ENCODE measurements at places on chromosomes 4 and X. TPM values are rescaled to one million over a fixed set of nuclear protein-coding genes. Genes with fewer than 3 reads are reported as not detected.

Gene XK
- 1.7 TPM for total RNA-seq

GRCh38 chr4:134018846-134019245, 182.7 kb downstream of the PABPC4L start:
- no peak for DNase-seq

Gene DRP2
- 0.14 TPM for total RNA-seq

DNA sequence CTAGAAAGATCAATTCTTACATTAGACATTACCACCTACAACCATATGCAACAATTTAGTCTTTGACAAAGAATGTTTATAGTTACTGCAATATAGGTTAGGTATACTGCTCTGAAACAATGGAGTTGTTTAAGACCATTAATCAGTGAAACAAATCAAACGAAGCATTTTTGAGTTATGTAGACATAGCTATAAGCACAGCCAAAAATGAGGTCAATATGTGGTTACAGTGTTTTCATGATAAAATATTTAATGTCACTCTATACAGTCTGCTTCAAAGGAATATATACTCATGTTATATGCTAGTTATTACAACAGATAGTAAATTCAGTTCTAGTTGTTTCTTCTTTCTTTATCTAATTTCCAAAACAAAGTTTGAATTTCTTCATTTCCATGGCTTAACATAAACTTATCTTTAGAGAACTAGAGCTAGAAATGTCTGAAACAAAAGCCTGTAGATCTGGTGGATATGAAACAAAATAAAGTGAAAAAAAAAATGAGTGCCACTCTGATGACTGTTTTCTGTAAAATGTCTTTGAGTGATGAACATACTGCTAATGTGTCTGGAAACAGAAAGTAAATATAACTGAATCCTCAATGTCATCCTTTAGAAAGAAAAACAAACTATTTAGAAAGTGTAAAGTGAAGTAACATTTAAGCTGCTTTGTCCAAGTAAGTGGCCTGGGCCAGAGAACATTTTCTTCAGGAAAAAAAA, 809.0 kb downstream of the FAT4 start:
- DNase-seq, result no peak

GRCh38 chr4:67765928-67766327, 11.7 kb upstream of the GNRHR start:
- DNase-seq, result no peak

All from type B pancreatic cell (in vitro differentiated cells).